ENCODE measurements at places on chromosomes 11 and 22.
A peak's percentile ranks its signal among the peaks of the same experiment; 100 is the strongest.

DNA sequence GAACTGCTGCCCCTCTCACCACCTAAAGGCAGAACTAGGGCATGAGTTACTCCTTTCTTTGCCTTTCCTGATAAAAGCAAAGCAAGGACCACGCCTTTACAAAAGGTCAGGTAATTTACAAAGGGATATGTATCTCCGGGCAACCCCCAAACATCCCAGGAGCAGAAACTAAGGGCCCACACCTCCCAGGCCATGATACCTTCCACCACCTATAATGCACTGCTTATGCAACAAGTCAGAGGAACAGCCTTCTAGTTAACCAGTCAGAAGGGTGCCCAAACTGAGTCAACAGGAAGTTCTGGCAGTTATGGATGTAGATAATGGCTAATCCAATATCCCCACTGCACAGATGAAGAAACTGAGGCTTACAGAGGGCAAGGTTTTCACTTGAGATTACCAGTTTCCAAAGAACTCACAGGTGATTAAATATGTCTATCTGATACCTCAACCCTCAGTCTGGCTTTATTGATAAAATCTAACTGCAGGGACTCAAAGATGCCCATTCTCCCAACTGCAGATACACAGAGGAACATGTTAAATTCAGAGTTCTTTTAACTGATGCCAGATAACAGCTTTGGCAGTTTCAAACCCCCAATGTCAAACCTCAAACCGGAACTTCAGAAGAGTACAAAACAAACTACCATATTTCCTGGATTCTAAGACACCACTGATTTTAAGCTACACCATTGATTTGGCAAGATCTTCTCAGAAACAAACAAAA lies 16.8 kb upstream of the CASTOR1 start:
- DNase-seq = no peak

- no peak for DNase-seq
These were observed 26.9 kb upstream of the LDHA start for GRCh38 chr11:18367431-18367830.

DNA sequence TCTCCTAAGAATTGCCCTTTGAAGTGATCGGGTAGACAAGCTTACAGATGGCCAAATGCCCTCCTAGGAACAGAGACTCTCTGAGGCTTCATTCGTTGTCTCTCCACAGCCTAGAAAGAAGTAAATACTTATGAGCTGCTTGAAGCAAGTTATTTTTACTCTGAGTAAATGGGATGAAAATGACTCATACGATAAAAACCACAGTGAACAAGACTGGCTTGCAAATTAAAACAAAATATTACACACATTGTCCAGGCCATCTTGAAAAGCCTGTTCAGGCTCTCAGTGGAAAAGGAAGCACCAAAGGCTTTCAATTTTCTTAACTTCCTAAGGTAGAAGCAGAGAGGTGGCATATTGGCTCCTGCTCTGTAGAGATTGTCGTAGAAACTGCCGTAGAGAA lies 294.2 kb downstream of the NELL1 start:
- DNase-seq = no peak

- DNase-seq = no peak
These were observed 12.1 kb upstream of the PPARA start for GRCh38 chr22:46138058-46138797.

GRCh38 chr22:23178512-23179254 lies 1.6 kb upstream of the BCR start:
- peak; percentile 89 for DNase-seq

- DNase-seq = no peak
These were observed 80.4 kb downstream of the ATXN10 start for GRCh38 chr22:45752036-45752435.

- DNase-seq = no peak
These were observed 3.4 kb downstream of the OR10AG1 start for GRCh38 chr11:55966391-55966790.

- no peak for DNase-seq
These were observed 789 bp downstream of the SPECC1L start for GRCh38 chr22:24271386-24271854.

- no peak for DNase-seq
These were observed 21.2 kb downstream of the GRAMD1B start for GRCh38 chr11:123451183-123451781.

- DNase-seq = no peak
These were observed 240.1 kb downstream of the ST3GAL4 start for GRCh38 chr11:126595560-126595959.

DNA sequence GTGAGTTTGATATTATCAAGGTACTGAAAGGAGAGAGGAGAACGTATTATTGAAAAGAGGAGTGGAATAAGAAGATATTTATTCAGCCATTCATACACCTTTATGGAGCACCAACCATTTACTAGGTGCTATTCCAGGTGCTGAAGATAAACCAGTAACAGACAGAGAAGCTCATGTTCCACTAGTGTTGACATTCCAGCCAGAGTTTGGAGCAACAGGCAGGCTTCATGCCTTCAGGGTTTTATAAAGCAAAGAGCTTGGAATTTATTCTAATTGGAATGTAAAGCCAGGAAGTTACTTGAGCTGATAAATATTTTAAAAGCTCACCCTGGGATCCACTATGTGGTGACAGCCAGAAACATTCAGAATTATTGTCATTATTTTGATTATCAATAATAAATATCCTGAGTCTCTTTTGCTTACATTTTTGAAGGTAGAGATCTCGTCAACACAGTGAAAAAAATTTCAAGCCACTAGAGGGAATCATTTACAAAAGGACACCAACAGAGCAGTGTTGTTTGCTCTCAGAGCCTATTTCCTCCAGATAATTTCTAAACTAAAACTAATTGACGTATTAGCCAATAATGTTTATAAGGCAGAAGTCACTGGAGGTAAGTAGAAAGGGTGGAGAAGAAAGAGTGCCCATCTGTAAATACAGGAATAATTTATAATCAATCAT lies 172.0 kb downstream of the KCNA4 start:
- no peak for DNase-seq

GRCh38 chr11:129738242-129738641 lies 77.4 kb upstream of the TMEM45B start:
- no peak for DNase-seq
